ENCODE measurements at places on chromosomes 1 and 21.
A peak's percentile ranks its signal among the peaks of the same experiment; 100 is the strongest.

GRCh38 chr1:95169548-95169947, 52.4 kb downstream of the TLCD4 start:
- peak; percentile 1 for DNase-seq

DNA sequence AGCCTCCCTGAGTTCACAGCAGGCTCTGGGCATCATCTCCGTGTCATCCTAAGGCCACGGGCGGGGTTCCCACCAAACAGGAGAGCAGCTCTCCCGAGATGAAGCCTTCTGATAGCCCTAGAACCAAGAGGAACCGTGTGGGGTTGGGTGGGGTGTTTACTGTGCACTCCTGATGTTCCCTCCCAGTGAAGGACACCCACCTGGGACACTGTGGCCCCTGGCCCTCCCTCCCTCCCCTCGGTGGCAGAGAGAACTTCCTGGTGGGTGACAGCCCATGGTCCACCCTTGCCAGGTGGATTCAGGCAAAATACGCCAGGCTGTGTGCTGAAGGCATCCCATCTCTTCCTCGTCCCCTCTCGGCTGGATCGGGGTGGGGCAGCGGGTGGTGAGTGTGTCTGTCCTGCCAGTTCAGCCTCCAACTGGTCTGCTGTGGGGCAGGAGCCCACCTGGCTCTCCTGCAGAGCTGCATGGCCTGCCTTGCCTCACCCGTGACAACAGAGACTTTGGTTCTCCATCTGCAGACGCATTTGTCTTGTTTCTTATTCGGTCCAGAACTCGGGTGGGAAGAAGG, 15.6 kb upstream of the C1orf174 start:
- no peak for DNase-seq

DNA sequence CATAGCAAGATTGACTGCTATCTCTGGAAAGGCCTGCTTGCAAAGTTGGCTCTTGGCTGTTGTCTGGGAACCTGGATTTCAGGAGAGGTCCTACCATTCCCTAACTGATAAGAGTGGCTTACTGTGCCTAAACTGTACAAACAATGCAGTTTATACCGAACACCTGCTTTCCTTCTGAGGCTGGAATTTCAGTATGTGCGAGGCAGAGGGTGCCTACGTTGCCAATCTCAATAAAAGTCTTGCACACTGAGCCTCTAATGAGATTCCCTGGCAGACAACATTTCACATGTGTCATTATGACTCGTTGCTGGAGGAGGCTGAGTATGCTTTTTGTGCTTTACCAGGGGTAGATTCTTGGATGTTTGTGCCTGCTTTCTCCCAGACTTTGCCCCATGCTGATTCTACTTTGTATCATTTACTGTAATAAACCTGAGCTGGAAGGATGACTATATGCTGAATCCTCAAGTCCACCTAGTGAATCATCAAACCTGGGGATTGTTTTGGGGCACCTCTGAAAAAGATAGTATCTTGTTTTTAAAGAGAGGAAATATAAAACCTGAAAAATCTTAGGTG, 58.9 kb upstream of the GNG4 start:
- no peak for DNase-seq

GRCh38 chr1:227775841-227776240, 39.6 kb upstream of the PRSS38 start:
- DNase-seq, result no peak

DNA sequence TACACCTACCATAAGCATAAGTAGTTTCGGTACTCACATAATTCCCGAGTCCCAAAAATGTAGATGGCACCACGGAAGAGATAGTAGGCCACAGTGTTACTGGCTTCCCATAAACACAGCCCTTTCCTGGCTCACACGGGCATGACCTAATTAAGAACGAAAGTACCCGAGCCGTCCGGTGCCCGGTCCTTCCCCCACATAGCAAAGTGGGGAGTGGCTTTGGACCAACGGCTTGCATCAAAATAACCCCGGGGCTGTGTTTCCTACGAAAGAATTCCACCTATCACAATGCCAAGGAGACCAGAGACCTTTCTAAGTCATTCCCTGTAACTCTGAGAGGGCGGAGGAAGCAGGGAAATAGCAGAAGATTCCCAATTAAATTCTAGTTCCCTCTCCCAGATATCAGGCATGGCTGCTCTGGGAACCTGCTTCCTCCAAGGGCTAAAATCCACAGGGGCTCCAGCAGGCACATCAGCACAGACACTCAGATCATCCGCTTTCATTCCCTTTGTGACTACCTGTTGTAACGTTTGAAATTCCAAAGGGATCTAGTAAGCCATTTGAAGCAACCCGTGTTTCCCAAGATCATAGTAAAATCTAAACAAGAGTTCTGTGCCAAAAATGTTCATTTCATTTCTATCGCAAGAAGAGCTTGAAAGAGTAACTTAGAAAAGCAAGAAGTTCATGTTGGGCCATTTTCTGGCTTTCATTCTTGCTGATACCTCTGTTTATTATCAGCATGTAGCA, at the start of gene TMPRSS3:
Gene TMPRSS3, minus strand, starts transcription at position 148 of the 747 bp plus-strand sequence. CDS start 635 bp downstream, outside the sequence.
- DNase-seq, result no peak
